ENCODE measurements at places on chromosomes 7 and 10.

GRCh38 chr7:115549910-115550309 is 480.7 kb downstream of the TFEC start:
- no peak for DNase-seq

- DNase-seq = no peak
Measured at GRCh38 chr10:46328853-46329689, 42.3 kb downstream of the ANTXRL start.

DNA sequence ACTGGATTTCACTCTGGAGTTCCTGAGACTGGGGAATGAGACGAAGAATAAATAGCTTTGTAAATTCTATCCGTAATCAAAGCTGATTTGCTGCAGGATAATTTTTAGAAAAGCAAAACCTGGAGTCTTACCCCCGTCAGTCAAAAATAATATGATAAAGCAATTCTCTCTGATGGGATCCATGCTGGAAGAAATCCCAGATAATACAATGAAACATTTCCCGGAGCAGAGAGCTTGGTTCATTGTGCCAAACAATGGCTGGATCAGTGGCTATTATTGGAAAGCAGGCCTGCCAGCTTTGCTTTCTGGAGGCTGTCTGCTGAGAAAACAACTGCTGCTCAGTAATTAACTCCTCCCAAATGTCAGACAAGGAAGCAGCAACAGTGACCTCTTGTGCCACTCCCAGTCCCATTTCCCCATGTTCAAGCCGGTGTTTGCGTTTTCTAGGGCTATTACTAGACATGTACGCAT is 609.4 kb upstream of the PCDH15 start:
- peak; percentile 21 for DNase-seq

DNA sequence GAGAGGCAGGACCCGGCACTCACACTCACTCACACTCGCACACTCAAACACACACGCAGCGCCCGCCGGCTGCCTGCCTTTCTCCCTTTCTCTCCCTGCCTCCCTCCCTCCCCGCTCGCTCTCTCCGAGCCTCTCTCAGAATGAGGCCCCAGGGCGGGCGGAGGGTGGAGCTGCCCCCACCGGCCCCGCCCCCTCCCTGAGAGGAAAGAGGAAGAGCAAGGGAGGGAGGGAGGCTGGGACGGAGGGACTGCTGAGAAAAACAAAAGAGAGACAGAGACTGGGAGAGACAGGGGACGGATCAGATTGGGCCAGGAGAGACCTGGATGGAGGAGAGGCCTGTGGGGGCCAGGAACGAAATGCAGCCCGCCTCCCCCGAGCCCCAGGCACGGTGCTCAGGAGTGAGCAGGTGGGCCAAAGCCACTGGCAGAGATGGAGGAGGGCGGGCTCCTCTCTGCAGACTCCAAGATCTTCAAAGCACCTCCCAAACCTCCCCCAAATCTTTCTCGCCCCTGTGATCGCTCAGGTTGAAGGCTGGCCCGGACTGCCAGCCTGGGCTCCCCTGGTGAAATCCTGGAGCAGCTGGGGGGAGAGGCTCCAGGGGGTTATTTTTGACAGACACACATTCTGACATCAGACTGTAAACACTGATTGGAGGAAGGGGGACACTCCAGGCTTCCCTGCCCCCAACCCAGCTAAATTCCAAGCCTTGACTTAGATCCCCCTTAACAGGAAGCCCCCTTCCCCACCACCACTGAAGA is 5.1 kb downstream of the LDB1 start:
- peak; percentile 84 for DNase-seq

DNA sequence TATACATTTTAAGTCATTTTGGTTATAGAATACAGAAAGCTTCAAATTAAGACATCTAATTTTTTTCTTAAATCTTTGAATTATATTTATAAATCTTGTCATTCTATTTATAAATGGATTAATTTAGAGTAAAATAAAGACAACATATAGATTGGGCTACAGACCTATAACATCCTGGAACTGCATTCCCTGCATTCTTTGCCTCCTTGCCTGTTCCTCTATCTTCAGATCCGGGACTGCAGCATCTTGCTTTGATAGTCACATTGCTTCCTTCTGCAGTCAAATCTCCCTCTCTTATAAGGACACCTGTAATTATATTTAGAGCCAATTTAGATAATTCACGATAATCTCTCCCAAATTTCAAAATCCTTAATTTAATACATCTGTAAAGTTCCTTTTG is 64.2 kb downstream of the ATRNL1 start:
- DNase-seq = no peak

DNA sequence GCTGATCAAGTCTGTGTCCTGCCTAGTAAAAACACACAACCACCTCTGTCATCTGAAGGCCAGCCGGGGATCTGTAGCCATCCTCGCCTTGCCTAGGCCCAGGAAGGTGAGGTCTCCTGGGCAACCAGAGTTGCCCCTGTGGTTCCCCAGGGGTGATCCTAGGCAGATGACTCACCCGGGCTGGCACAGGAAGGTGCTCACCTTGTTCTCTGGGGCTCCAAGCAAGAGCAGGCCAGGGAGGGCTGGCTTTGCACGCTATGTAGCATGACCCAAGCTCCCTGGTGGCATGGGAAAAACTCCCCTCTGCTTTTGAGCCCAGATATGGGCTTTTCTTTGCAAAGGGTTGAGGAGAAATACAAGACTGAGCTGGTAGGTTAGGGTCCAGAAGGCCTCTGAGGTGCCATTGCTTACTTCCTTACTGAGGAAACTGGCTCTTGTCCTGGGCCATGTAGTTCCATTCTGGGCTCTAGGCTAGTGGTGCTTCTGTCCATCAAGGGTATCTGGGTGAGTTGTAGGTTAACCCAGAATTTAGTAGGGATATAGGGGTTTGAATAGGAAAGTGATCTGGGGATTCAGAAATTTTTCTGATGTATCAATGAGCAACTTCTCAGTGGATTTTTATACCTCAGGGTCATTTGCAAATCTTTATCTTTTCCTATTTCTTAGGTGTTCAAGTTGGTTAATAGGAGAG is 112.0 kb downstream of the NT5C2 start:
- no peak for DNase-seq

GRCh38 chr7:48088559-48089045 is 463 bp upstream of the UPP1 start:
- peak; percentile 69 for DNase-seq

DNA sequence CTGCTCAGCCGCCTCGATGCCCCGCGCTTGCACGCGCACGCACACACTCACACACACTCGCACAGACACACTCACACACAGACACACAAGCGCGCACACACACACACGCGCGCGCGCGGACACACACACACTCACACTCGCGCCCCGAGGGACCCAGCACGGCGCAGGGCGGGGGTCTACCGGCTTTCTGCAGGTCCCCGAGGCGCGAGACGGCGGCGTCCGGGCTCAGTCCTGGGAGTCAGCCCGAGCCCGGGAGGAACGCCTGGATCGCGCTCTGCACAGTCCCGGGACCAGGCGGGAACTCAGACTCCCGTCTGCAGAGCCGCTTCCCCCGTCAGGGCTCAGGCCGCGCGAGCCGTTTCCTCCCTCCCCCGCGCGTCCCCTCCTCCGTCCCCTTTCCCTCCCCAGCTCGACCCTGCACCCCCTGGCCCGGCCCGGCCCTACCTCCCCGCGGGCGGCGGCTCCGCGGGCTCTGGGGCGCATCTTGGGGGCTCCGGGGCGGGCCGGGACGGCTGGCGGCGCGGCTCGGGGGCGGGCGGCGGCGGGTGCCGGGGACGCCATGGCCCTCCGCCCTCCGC is 464 bp downstream of the DENND2A start:
- peak; percentile 56 for DNase-seq

DNA sequence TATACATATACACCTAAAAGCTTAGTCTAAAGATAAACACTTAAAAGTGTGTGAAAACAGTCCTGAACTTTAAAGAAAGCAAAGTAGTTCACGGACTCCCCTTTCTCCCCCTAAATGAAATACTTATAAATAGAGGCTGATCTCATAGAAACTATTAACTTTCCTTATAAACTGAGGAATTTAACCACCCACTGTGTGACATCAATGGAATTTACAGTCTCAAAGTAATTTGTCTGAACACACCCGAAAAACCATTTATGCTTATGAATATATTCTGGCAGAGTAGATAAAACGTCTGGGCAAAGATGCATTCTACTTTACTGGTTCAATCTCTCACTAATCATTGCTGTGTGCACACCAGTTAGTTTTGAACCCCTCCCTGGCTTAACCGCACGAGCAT is 181.8 kb upstream of the DGKB start:
- no peak for DNase-seq

GRCh38 chr7:39153113-39153512 is 175.4 kb downstream of the POU6F2 start:
- DNase-seq = no peak

DNA sequence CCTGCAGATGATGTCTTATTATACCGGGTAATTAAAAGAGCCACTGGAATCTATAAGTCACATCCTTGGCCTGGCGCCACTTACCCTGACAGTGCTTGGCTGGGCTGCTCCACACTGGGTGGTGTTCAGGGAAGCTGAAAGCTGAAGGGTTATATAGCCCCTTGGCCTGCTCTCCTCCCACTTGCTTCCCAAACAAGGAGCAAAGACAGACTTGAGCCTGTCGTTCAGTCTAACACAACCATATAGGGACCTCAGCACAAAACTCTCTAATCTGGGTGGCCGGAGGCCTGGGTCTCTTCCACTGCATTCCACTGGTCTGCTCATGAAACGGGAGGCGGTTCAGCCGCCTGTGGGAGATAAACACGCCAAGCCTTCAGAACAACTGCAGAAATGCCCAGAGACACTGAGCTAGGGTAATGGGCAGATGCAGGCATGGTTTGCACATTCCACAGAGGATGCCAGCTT is at the start of gene ACTA2:
TSS of gene ACTA2 (minus strand) at position 127 of the 465 bp plus-strand sequence. CDS start 3,843 bp downstream, outside the sequence.
- peak; percentile 56 for DNase-seq

DNA sequence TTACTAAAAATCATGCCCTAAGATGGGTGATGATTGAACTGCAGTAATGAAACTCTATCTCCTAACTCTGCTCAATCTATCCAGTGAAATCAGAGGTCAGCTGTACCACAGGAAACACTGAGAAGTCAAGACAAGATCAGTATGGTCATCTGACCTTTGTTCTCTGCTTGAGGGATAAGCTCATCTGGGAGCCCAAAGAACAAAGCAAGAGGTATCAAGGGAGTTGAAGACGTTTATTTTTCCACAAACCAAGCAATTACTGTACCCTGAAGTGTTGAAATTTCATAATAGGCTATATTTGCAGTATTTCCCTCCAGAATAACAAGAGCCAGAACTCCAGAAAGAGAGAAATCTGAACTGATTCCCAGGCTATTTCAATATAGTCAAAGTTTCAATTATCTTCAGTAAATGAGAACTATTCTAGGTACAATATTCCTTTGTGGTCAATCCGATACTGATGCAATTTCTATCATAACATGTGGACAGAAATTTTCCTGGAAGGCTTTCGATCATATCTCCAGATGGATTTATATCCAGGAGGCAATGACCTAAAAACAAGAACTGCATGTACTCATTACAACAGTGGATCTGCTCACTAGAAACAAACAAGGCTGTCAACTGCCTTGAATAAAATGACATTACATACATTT is 345.3 kb downstream of the TNS3 start:
- DNase-seq = no peak

- DNase-seq = no peak
Measured at GRCh38 chr7:94280851-94281250, 113.8 kb upstream of the COL1A2 start.

GRCh38 chr10:18312374-18313139 is 172.3 kb downstream of the CACNB2 start:
- DNase-seq = peak; percentile 55

DNA sequence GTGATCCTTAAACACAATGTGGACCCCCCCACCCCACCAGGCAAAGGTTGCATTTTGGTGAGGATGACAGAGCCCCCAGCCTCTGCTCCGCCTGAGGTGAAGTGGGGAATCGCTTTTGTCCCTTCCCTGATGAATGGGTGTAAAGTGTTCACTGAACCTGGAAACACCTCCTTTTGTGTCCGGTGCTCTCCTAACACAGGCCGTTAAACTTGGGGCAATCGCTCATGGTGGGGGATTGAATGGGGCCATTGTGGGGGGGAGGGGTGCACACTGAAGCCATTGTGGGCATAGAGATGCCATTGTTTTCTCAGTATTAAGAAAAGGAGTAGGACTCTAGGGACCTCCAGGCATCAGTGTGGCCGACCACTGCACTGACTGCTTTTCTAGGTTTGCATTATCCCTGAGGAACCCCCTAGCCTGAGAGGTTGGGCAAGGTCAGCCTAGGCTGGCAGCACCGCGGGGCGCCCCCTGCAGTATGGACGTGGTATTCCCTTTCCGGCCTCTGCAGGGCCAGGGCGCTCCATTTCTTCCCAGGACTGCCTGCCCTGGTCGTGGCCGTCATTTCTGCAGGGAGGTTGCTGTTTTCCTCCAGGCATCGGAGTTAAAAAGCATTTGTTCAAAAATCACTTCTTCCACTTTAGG is 158.3 kb downstream of the TCF7L2 start:
- DNase-seq = no peak

All from AG08395 (cell line).